ENCODE measurements at places on chromosomes 3 and 15. TPM values are rescaled to one million over a fixed set of nuclear protein-coding genes. Genes with fewer than 3 reads are reported as not detected.

PPP1R14D gene
- not detected for total RNA-seq

SKOR1 gene
- total RNA-seq: 0.05 TPM

MKRN2OS gene
- total RNA-seq: not detected

- no peak for DNase-seq
Observed at GRCh38 chr3:27756877-27757276, 34.8 kb upstream of the EOMES start.

DNA sequence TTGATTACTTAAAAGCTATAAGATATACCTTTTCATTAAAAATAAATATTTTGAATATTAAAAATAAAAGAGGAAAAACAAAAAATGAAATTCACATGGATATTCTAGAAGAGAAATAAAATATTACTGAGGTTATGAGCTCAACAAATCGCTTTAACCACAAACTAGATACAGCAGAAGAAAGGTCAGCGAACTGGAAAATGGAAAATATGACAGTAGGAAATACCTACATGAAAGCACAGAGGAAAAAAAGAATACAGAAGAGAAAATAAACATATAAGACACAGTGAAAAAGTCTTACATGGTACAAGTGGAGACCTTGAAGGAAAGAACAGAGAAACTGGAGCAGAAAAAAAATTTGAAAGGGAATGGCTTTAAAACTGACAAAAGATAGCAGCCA lies 33.2 kb downstream of the SCAPER start:
- DNase-seq: no peak

DNA sequence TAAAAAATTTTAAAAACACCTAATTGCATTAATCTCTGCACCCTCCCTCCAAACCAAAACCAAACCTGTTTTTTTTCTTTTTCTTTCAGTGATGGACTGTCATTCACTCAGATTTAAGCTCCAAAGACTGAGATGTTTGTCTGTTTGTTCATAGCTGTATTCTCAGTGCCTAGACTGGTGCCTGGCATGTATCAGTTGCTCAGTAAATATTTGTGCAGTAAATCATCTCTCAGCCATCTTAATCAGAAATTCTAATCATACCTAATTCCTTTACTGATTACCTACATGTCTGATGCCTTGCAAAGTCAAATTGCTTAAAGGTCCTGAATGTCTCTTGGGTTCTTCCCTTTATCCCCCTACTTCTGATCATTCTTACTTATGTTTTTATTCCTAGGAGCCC lies 138.8 kb downstream of the ZNF609 start:
- DNase-seq: no peak

- no peak for DNase-seq
Observed at GRCh38 chr15:66588537-66588936, 22.7 kb upstream of the LCTL start.

- DNase-seq: peak; percentile 33
Observed at GRCh38 chr3:44885618-44886017, 11.2 kb downstream of the TGM4 start.

- no peak for DNase-seq
Observed at GRCh38 chr3:140466535-140466934, 211.3 kb upstream of the TRIM42 start.

GRCh38 chr3:58404396-58404795 lies 29.2 kb downstream of the PDHB start:
- DNase-seq: peak; percentile 8

GRCh38 chr3:127751782-127752181 lies 70.5 kb downstream of the MGLL start:
- DNase-seq: no peak

GPR87 gene
- total RNA-seq: not detected

MASP1 gene
- not detected for total RNA-seq

GRCh38 chr3:105608623-105609022 lies 241.9 kb downstream of the ALCAM start:
- no peak for DNase-seq

GRCh38 chr15:49964061-49964460 lies 155.0 kb downstream of the ATP8B4 start:
- DNase-seq: no peak

DNA sequence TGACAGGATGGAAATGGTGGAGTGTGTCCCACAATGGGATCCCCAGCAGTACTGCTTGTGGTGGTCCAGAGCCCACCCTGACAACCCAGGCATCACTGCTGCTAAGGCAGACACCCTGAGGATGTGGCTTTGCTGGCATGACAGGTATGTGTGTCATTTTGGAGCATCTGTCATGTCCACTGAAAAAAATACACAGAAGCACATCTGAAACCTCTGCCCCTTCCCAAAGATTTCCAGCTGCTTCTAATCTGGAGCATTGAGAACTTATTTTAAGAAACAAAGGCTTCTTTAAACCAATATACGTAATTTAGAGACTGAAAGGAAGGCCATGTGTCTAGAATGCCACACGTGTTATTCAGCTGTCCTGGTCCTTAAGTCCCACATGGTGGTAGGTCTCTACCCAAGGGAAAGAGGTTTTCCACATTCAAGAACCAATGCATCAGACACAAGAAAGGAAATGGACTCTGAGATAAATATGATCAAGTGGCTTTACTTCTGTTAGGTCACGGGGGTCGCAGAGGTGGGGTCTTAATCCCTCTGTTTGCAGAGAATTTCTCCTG lies 88.3 kb downstream of the PDZRN3 start:
- no peak for DNase-seq

- DNase-seq: no peak
Observed at GRCh38 chr15:90407871-90408317, 19.9 kb downstream of the IQGAP1 start.

- no peak for DNase-seq
Observed at GRCh38 chr15:85753261-85753660, 41.5 kb downstream of the KLHL25 start.

DNA sequence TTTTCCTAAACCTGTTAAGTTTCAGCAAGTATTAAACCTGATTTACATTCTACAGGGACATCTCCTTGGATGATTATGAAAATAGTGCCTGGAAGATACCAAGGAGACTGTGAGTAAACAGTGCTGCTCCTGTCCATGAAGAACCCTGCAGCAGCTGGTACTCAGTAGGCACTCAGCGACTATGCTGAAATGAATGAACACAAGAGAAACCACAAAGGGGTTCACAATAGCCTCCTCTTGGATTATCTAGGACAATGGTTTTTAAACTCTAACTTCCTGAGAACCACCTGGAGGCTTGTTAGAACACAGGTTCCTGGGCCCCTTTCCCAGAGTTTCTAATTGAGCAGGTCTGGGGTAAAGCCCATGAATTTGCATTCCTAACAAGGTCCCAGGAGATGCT lies 488.4 kb upstream of the UBE2E2 start:
- DNase-seq: no peak

SLC12A1 gene
- total RNA-seq: not detected

GRCh38 chr3:64188810-64189560 lies 36.3 kb downstream of the PRICKLE2 start:
- peak; percentile 3 for DNase-seq

- no peak for DNase-seq
Observed at GRCh38 chr3:158330870-158331269, 221.0 kb downstream of the RSRC1 start.

DNA sequence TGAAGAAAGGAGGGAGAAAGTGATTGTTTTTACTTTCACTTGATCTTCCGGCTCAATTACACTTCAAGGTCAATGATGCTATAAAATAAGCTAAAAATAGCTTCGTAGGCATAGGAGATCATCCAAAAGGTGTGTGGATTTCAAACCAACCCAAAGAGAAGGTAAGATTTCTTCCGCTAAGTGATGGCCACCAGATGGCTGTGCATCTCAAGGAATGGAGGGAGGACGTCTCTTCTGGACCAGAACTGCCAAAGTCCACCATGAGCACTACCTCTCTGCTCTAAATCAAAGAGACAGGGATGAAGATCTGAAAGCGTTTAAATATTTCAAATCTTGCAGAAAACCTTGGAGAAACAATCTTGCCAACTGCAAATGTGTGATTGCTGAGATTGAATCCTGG lies 199.1 kb upstream of the ZPLD1 start:
- peak; percentile 11 for DNase-seq

DNA sequence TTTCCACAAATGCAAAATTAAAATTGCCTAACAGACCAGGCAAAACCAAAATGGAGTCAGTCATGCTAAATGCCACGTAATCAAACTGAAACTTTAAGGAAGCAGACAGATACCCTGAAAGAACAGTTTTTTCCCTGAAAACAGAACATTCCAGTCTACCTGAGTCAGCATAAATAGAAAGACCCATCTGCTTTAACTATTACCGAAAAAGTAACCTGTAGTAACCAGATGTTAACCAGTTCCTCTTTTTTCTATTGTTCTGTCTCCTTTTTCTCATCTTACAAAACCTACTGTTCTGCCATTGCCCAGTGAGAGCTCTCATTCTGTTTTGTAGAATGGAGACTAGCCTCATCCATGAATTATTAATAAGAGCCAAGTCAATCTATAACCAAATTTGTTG lies 286.0 kb downstream of the CACNA2D3 start:
- no peak for DNase-seq

GRCh38 chr3:122912772-122913538 lies 114.6 kb downstream of the SEMA5B start:
- DNase-seq: no peak

- DNase-seq: no peak
Observed at GRCh38 chr3:185251272-185251671, 2.6 kb downstream of the EHHADH start.

SHC4 gene
- 10.9 TPM for total RNA-seq

DNA sequence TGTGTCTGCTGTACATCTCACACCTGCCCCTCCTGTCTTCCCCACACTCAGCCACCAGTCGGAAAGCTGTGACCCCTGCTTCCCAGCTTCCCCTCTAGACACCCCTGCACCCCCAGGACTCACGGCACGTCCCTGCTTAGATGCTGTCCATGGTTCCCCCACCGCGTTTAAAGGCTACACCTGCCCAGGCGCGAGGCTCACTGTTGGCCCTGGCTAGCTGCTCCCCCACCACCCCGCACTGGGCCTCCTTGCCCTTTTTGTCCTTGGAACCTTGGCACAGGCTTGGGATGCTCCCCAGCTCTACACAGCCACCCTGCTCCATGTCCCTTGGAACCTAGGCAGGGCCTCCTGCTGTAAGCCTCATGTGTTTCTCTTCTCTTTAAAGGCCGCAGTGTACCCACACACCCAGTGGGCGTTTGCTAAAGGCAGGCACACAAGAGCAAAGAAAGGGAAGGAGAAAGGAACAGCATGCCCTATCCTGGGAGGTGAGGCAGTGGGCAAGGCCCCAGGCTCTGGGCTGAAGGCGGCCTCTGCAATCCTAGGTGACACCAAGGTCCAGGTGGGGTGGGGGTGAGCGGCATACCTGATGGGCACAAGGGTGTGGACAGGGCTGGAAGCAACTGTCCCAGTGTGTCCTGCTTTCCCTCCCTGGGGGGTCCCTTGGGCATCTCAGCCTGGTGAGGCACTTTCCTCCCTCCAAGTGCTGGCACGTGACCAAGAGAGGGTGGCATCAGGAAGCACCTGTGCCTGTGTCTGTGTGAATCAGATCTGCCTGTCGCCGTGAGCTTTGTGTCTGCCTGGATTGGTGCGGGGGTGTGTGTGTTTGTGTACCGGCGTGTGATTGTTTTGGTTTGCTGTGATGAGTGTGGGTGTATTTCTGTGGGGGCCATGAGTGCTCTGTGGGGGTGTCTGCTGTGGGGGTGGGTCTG lies 54.4 kb downstream of the TPRA1 start:
- no peak for DNase-seq

PLD1 gene
- total RNA-seq: 27.9 TPM

HYAL2 gene
- total RNA-seq: 19.9 TPM

NAALADL2 gene
- 0.69 TPM for total RNA-seq

DNA sequence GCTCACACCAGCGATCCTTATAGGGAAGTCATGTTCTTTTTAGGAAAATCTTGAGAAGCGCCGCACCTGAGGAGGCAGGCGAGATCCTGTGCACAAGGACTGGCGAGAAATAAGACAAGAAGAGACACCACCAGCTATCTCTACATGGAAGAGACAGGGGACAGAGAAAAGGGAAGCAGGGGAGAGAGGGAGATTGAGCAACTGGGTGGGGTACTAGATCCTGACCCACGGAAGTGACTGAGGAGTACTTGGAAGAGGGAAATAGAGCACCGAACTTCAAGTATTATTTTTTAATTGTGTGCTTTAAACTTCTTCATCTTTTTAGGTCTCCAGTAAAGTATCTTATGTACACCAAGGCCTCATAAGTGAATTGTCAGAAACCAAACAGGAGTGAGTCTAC lies 742.0 kb upstream of the LMCD1 start:
- no peak for DNase-seq

GRCh38 chr3:146241523-146242240 lies 9.2 kb downstream of the PLSCR4 start:
- DNase-seq: no peak

- no peak for DNase-seq
Observed at GRCh38 chr3:94092086-94092485, 29.2 kb downstream of the NSUN3 start.

LRRC31 gene
- total RNA-seq: not detected

HRH1 gene
- 4.5 TPM for total RNA-seq

DNA sequence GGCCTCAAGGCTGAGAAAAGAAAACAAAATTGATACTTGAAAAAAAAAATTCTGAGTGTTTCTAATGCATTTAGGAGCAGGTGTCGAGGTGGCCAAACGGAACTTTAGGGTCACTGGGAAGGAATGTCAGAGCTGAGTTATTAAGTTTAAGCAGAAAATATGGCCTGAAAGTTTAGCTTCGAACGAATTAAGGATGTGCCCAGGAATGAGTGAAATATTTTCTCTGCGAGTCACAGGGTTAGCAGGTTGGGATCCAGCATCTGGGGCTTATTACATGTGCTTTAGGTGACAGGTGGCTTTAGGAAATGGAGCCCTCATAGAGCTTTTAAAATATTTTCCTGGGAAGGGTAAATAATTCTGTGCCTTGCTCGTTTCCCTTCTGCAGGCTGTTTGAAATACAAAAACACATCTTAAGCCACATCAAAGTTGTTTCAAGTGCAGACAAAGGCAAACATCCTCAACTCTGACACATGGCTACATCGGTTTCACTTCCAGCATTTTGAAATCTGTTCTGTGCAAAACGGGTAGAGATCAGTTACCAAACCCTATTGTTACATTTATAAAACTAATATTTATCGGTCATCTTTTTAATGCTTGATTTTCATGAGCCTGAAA lies 143.1 kb upstream of the ARRDC4 start:
- no peak for DNase-seq

GRCh38 chr3:187783098-187783497 lies 37.8 kb upstream of the BCL6 start:
- DNase-seq: no peak

SLC15A2 gene
- 1.4 TPM for total RNA-seq

DNA sequence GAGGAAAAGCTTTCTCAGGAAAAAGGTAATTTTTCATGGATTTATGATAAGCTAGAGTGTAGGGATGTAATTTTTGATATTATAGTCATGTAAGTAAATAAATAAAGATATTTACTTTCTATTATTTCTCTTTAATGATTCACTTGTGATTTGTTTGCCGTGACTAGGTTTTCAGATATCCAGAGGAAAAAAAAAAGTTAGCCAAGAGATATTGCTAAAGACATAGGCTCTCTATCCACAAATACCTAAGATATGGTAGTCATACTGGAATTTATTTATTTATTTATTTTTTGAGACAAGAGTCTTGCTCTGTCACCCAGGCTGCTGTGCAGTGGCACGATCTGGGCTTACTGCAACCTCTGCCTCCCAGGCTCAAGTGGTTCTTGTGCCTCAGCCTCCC lies 59.9 kb downstream of the AP4E1 start:
- no peak for DNase-seq

GRCh38 chr3:103085465-103085864 lies 650.6 kb downstream of the ZPLD1 start:
- DNase-seq: no peak

LNP1 gene
- 3.1 TPM for total RNA-seq

TUSC2 gene
- 17.6 TPM for total RNA-seq

MOBP gene
- total RNA-seq: not detected

GRCh38 chr3:63980830-63981498 lies 42.3 kb downstream of the PSMD6 start:
- DNase-seq: no peak
